Stimulated activated effector memory CD8-positive, alpha-beta T cell treated with anti-CD3 and anti-CD28 coated beads, Interleukin-12 subunit alpha, Interleukin-12 subunit beta, amount 100 ng/mL, for 72 hours (primary cell): ENCODE measurements at places on chromosomes 3 and 15.

- DNase-seq = no peak
Measured at GRCh38 chr3:41202834-41203345, 3.6 kb downstream of the CTNNB1 start.

- DNase-seq = no peak
Measured at GRCh38 chr15:83766339-83766738, 112.4 kb downstream of the ADAMTSL3 start.

DNA sequence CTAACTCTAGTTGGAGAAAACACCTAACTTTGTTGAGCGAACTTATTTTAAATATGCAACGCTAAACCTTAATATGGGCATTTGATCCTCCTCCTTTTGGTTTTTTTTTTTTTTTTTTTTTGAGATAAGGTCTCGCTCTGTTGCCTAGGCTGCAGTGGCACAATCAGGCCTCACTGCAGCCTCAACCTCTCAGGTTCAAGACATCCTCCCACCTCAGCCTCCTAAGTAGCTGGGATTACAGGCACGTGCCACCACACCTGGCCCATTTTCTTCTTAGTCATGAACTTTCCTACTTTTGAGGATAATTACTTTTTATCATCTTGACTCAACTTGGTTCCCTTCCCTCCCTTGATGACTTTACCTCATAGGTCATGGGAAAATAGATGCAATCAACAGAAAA is 3.9 kb downstream of the NUSAP1 start:
- no peak for DNase-seq

DNA sequence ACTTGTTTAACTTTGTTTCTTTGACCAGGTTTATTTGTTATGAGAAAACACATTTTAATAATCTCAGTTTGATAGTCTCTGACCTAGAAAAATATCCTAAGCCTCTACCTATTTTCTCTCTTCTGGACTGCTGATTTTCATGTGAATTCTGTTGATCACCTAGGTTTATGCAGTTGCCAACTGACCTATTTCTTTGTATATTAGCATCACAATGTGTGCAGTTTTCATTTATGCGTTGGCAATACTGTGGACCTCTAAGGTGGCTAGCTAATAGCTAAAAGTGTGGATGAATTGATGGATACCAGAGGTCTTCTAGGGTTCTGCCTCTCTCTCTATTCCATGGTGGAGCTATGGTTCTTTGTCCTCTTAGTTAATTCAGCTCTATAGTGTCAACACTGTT is 72.1 kb downstream of the LRRC49 start:
- no peak for DNase-seq

DNA sequence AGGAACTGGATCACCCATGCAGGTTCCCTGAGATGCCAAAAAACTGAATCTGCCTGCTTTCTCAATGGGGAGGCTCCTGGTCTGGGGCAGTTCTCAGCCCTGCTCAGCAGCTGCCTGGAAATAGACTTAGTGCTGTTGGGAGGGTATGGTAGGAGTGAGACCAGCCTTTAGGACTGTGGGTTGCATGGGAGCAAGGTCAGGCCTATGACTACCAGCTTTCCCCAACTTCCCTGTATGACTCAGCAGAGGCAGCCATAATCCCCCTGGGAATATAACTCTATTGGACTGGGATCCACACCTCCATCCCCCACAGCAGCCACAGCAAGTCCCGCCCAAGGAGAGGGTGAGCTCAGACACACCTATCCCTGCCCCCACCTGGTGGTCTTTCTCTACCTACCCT is 87.0 kb downstream of the CFAP44 start:
- DNase-seq = no peak

GRCh38 chr15:58430224-58430787 is 1.5 kb upstream of the LIPC start:
- DNase-seq = no peak

DNA sequence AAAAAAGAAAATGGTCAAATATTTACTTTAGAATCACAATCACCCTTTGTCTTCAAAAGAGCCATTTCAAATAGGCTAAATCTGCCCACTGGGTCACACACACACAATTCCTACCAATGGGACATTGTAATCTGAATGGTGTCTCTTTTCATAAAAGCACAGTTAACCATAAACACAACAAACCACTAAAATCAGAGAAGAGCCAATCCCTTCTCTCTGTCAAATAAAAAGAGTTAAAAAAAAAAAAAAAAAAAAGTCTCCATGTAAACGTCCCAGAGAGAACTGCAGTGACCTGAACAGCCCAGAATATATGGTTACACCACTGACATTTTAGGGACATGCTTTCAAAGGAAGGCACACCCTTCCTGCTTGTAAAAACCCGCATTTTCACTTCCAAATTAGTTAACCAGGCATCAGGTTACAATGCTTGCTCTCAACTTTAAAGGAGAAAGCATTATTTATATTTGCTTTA is 63.7 kb downstream of the PRICKLE2 start:
- no peak for DNase-seq

DNA sequence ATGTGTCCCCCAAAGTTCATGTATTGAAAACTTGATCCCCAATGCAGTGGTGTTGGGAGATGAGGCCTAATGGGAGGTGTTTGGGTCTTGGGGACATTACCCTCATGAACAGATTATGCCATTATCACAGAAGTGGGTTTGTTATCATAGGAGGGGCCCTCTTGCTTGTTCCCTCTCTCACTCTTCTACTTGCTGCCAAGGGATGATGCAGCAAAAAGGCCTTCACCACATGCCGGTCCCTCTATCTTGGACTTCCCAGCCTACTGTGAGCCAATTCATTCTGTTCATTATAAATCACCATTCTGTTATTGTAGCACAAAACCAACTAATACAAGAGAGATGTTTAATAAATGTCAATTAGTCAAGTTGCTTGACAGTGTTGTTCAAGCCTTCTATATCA is 47.2 kb downstream of the FAM227B start:
- no peak for DNase-seq

DNA sequence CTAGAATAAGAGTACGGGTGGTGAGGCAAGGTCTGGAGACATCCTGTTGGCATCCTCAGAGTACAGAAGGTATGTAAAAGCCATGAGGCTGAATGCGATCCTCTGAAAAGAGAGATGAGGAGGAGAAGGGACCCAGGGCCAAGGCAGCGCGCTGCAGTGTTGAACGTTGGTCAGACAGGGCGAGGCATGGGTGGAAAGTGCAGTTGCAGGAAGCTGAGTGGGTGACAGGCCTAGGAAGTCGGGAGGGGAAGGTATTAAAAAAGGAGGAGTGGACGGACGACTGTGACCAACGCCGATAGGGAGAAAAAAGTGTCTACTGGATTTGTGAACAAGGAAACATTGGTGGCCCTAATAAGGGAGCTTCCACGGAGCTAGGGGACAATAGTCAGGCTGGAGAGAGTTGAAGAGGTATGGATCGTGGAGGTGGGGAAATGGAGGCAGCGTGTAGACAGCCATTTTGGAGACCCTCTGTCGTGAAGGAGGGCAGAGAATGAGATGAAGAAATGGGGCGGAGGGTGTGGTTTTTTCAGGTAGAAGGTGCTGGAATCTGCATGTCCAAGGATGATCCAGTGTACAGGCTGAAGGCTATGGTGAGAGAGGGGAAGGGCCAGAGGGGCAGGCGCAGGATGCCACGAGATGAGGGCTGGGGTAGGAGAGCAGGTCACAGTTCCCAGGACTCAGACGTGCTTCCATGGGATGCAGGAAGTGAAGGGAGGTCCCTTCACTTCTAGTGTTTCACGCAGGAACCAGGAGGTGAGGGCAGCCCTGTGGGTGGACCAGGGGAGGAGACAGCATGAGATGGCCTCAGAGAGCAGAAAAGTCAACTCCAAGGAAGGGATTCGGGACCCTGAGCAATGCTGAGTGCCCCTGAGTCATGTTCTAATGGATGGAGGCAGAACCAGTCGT is 115.9 kb downstream of the ASB7 start:
- no peak for DNase-seq

GRCh38 chr3:57803647-57804081 is 47.6 kb downstream of the SLMAP start:
- DNase-seq = no peak

- DNase-seq = no peak
Measured at GRCh38 chr3:39469945-39470344, 2.5 kb downstream of the MOBP start.

- DNase-seq = no peak
Measured at GRCh38 chr3:71356265-71356664, 227.3 kb downstream of the FOXP1 start.

DNA sequence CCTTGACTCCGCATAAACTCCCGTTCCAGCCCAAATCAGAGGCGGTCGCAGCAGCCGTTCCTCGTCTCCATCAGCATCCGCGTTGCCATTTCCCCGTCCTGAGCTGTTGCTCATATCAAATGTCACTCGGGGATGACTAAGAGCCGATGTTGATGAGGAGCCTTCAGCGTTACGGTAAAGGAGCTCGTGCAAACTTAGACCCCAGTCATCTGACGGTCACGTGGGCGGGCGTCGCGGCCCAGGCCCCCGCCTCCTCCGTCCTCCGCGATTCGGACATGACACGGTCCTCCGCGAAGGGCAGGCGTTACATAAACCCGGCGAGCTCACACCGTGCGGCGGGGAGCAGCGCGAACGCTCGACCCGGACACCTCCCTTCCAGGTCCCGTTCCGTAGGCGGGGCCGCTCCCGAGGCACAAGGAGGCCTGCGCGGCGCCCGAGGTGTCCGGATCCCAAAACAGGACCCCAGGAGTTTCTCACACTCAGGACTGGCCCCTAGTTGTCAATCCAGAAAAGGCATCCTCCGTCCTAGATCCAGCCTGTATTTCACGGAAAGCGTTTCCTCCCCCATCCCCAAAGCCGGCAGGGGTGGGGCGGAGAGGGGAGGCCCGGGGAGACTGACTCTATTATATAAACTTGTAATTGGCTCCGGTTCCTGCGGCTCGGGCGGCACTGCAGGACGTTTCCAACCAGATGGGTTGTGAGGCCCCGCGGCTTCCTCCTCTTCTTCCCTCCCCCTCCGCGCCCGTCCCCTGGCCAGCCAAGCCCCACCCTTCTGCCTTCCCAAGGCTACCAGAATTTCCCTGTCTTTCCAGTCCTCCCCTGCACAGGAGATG is 100.0 kb upstream of the IGF1R start:
- DNase-seq = no peak

GRCh38 chr3:33041909-33042308 is 55.0 kb downstream of the GLB1 start:
- DNase-seq = no peak

GRCh38 chr15:98667521-98668179 is 19.3 kb downstream of the IGF1R start:
- DNase-seq = no peak

DNA sequence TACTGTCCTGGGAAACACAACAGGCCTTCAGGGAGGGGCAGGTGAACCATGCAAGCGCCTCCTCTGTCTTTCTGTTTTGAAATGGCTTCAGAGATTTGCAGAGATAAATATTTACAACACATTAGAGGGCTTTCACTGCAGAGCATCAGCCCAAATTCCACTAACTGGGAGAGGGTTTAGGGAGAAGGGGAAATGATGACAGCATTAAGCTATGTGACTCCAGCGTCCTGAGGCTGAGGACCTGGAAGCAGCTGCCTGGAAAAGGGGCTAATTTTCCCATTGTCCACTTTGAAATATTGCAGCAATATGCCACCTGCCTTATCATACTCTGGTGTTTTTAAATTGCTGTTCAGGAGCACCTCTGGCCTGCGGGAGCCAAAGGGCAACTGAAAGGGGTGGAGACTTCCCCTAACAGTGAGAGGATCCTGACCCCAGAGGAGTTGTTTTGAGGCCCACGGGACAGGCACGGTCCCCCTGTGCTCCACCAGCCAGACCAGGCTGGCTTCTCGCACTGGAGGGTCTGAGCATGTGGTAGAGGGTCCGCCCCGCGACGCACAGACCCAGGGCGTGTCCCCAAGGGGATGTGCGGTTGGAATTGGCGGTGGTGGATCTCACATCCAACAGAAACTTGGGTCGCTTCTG is 110.6 kb downstream of the XXYLT1 start:
- DNase-seq = no peak

DNA sequence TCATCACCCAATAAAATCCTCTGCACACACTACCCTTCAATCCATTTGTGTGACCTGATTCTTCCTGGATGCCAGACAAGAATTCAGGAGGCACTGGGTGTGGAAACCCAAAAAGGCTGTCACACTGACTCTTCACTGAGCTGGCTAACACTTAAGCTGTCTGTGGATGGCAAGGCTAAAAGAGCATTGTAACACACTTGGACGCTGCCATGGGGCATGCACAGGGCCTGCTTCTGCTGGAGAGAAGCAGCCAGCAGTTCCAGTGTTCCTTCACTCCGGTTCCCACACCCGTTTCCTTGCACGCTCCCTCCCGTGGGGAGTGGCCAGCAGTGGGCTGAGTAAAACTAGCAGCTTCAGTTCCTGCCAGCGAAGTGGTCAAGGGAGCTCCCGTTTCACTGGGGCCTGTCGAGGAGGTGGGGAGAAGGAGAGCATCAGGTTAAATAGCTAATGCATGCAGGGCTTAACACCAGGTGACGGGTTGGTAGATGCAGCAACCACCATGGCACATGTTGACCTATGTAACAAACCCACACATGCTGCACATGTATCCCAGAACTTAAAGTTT is 737.1 kb downstream of the FHIT start:
- DNase-seq = no peak

DNA sequence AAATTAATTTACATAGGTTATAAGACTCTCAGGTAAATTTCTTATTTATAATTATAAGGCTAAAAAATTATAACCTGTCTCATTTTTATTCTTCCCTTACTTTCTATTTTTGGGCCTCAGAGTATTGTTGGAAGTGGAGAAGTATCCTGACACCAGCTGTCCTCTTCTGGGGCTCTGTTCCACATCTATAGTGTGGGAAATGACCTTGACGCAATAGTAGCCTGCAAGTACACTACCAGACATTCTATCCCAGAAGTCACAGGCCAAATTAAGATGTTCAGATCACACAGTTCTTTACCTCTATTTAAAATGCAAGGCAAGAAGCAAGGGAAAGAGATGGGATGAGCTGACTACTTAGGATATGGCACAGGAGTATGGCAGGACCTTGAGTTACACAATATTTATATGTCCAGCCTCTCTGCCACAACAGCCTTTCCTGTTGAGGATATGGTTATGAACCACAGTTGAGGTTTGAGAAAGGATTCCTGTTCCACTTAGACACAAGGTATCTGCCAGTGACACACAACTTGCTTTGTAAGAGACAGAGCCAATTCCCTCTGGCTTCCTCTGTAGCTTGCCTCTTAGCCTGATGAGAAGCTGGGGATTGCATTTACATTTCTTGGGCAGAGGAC is 158.0 kb upstream of the IL12A start:
- DNase-seq = no peak

DNA sequence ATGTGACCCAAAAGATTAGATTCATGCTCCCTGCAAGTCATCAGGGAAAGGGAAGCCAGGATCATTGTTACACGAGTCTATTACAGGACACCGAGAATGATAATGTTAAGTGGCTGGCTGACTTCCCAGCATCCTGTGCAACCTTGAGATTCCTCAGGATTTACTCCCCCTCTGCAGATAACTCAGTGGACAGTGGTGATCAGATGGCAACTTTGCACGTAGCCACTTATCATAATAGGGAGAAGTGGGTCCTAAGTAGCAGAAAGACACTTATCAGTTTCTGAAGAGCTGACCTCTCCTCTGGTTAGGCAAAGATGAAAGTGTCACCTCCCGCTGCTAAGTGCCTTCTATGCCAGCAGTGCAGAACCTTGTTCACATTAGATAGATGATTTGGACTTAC is 6.7 kb upstream of the TMPRSS7 start:
- DNase-seq = no peak
